ENCODE measurements at places on chromosomes 2 and 18.

- DNase-seq: no peak
Measured at GRCh38 chr18:77339623-77340022, 90.0 kb downstream of the GALR1 start.

- DNase-seq: no peak
Measured at GRCh38 chr2:66436581-66437001, 1.7 kb downstream of the MEIS1 start.

DNA sequence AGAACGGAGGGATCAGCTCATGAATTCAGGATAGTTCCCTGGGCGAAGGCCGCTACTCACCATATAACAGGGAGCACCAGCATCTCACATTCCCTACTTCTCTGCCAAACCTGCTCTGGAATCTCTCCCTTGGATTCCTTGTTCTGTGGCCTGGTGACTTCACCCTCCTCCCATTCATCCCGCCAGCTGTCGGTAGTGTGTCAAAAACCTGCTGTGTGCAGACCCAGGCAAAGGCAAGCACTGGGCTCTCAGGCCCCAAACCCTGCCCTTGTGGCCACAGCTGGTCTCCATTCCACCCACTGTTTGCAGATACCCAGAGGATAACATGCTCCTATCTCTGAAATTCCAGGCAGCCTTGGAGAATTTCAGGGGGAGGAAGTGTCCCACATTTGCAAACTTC is 151.6 kb downstream of the CAPN13 start:
- DNase-seq: no peak

DNA sequence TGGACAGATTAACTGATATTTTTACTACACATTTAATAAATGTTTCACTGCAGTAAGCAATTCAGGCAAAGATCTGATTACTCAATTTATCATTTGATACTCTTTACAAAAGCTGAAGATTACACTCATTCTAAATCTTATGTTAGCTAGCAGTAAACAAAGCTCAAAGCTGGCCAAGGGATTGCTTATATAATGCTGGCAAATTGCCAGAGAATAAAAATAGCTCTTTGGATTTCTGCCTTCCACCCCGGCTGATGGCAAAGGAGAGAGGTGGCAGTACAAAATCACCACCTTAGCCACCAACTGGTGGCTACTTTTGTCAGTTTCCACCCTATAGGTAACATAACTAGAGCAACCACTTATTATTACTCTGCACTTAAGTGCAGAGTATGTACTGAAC is 320.5 kb downstream of the FSIP2 start:
- DNase-seq: no peak

DNA sequence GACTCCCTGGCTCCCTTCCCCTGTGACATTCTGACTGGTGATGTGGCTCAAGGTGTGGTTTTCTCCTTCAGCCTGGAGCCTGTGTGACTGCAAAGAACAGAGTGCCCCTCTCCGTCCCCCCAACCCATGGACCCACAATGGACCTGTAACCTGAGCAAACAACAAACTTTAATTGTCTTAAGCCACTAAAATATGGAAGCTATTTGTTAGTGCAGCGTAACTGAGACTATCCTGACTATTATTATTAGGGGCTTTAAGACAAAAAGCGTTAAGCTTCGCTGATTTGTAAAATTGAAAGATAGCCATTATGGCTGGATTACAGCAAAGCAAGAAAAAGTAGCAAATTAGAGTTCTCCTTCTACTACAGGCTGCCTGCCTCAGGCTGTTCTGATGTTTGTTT is 426.9 kb downstream of the STK39 start:
- no peak for DNase-seq

DNA sequence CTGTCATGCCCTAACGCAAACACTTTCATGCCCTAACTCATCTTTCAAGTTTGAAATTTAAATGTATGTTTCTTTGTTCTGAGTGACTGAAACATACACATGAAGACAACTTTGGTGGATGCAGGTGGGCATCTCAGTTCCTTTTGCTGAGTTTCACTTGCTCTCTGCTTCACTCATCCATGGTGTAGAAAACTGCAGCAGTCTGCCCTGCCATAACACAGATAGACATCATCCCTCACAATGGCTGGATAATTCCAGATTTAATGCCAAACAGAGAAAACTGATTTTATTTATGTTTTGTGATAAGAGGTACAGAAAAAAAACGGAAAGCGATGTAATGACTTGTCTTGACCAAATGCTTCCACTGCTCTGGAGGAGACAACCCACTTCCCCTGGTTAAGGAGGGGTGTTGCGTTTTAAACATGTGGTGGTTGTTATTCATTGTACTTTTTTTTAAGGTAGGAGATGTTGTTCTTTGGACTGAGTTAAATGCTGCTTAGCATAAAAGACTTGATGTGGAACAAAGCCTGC is 70.4 kb downstream of the RHBDD1 start:
- DNase-seq: no peak

- DNase-seq: peak; percentile 30
Measured at GRCh38 chr18:25896178-25896780, 194.1 kb downstream of the SS18 start.

GRCh38 chr18:8745355-8746014 is 40.1 kb downstream of the MTCL1 start:
- DNase-seq: peak; percentile 37

GRCh38 chr2:173146590-173146989 is 70.9 kb downstream of the MAP3K20 start:
- peak; percentile 38 for DNase-seq

DNA sequence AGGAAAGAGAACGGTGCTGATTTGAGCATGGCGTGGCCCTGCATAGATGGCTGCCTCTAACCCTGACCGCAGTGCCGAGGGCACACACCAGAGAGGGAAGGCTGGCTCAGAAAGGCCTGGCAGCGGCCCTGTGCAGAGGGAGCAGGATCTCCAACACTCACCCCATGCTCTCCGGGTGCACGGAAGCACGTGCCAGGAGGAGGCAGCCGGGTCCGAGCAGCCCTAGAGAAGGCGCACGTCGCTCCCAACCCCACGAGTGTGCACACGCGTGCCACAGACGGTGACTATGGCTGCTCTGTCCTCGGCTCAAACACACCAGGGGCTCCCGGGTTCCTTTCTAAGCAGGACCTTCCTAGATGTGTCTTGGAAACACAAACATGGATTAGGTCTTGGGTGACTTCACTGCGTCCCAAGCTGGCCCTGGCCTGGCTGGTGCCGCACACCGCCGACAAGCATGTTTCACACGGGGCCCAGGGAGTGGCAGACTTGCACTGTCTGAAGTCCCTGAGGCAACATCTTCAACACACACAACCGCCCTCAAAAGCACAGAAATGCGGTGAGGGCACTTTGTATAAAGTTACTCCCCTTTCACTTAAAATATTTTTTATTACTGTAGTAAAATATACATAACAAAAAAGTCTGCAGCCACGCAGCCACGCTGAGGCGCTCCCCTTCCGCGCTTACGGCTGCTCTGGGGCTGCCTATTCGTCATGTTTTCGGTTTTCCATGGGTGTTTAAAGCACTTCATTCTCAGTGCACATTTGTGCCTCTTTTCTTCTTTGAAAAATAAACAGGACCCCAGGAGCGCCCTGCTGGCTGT is 110.0 kb downstream of the ZNF516 start:
- DNase-seq: no peak

DNA sequence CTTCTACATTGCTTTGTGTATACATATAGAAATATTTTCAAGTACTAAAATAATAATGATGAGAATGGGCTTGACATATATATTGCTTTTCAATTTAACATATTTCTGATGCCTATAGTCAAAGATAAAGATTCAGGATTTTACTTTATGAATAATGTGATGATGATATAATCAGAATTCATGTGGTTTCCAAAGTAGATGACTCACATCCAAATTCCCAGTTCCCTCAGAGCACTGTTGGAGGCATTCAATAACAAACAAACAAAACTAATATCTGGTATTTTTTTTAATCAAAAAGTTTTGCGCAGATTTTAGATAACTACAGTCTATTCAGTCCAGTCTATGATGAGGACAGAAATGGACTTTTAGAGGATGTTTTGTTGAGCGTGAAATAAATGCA is 2094.5 kb upstream of the CELF4 start:
- no peak for DNase-seq

GRCh38 chr2:183035954-183036669 is 2.1 kb downstream of the NCKAP1 start:
- DNase-seq: no peak

DNA sequence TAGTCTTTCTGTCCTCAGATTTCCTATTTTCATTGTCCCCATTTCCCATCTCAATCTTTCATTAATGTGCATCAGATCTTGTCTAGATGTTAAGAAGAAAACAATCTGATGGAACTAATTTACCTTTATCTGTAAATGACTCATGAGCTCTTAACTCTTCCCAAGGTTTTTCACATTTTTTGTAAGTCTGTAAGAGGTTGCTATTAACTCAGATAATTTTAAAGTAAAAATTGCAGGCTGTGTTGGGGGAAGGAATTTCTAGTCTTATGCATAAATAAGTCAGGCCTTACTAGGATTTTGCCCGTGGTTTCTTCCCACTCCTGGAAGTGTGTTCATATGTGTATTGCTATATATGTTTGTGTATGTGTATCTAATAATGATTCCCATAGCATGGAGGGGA is 4.3 kb downstream of the NAB1 start:
- DNase-seq: no peak

GRCh38 chr18:57630754-57631595 is 9.3 kb upstream of the NARS1 start:
- peak; percentile 21 for DNase-seq

GRCh38 chr2:12949406-12949805 is 232.7 kb downstream of the TRIB2 start:
- no peak for DNase-seq

GRCh38 chr2:111100087-111100764 is 20.5 kb upstream of the BCL2L11 start:
- no peak for DNase-seq

- DNase-seq: peak; percentile 5
Measured at GRCh38 chr18:39571511-39571910, 2005.9 kb upstream of the CELF4 start.

- no peak for DNase-seq
Measured at GRCh38 chr2:43838560-43839267, at the start of the genes ABCG5 and ABCG8. ABCG5 (minus strand) TSS chr2:43838839; CDS start chr2:43838679, 160 bp downstream. ABCG8 (plus strand) TSS chr2:43838971; CDS start chr2:43839054, 83 bp downstream.

DNA sequence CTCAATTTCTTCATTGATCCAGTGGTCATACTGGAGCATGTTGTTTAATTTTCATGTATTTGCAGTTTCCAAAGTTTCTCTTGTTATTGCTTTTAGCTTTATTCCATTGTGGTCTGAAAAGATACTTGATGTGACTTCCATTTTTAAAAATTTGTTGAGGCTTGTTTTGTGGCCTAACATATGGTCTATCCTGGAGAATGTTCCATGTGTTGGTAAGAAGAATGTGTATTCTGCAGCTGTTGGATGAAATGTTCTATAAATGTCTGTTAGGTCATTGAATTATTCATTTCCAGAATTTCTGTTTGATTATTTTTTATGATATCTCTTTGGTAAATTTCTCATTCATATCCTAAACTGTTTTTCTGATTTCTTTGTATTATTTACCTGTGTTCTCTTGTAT is 139.8 kb upstream of the THUMPD2 start:
- DNase-seq: no peak

GRCh38 chr2:119544939-119545475 is 758 bp downstream of the CFAP221 start:
- DNase-seq: no peak

DNA sequence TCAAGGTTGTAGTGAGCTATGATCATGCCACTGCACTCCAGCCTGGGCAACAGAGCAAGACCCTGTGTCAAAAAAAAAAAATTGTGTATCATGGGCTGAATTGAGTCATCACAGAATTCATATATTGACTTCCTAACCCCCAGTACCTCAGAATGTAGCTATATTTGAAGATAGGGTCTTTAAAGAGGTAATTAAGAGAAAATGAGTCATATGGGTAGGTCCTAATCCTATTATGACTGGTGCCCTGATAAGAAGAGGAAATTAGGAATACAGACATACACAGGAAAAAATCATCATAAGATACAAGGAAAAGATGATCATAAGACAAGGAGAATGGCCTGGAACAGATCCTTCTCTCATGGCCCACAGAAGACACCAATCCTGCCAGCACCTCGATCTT is 466.4 kb upstream of the ACVR2A start:
- no peak for DNase-seq

DNA sequence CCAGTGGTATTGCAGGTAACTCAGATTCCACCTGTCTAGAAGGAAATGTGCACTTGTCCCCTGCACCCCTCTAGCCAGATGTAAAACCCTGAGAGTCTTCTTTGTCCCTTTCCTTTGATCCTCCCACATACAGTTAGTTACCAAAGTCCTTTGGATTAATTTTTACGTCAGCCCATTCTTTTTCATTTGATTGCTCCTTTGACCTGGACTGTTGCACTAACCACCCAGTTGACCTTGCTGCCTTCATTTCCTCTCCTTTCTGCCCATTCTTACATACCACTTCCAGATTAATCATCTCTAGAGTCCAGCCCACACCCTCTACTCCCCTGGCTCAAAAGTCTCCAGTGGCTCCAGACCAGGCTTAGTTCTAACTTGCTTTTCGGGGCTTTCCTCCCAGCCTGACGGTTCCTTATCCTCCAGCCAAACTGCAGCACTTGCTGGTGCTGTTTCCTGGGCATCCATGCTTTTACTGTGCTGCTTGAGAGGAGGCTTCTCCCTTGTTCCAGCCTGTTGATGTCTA is 99.3 kb downstream of the SPTBN1 start:
- no peak for DNase-seq

- DNase-seq: no peak
Measured at GRCh38 chr2:218395456-218395825, 4.2 kb upstream of the CTDSP1 start.

DNA sequence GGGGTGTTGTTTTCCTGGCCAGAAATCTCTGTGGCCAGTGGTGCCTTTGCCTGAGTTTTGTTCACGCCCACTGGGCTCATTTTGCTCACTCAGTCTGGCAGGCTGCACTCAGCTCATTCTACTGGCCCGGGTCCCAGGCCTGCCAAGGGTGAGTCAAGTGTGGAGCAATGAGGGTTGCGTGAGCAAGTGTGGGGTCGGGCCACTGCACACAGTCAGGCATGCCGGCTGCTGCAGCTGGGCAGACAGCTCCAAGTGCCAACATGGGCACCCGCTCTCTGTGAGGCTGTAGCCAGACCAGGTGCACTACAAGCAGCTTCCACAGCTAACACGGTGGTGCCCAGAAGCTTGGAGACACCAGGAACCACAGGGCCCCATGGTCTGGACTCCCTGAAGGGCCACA is 801.1 kb upstream of the RAB6C start:
- no peak for DNase-seq

- peak; percentile 92 for DNase-seq
Measured at GRCh38 chr18:77127769-77128671, 4.6 kb downstream of the MBP start.

Data from inflammatory macrophage treated with lipopolysaccharide for 4 hours (primary cell).